ENCODE measurements at places on chromosomes 1 and 21.

DNA sequence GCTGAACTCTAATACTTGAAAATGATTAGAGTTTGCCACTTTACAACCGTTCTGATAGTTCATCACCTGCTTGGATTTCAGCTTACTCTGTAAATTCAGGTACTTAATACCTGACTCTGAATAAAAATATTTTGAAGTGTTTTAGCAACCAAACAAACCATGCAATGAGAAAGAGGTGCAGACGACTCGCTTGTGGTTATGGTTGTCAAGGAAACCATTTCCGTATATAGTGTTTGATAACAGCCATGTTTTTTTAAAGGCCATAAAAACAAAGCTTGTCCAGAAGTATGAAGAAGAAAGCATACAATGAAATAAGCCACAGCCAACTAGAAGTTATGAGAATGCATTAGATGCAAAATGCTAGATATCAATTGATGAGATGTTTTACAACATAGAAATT is 167.2 kb upstream of the HMCN1 start:
- DNase-seq = peak; percentile 66

- no peak for DNase-seq
These were observed 8.7 kb downstream of the KPNA6 start for GRCh38 chr1:32116531-32116930.

DNA sequence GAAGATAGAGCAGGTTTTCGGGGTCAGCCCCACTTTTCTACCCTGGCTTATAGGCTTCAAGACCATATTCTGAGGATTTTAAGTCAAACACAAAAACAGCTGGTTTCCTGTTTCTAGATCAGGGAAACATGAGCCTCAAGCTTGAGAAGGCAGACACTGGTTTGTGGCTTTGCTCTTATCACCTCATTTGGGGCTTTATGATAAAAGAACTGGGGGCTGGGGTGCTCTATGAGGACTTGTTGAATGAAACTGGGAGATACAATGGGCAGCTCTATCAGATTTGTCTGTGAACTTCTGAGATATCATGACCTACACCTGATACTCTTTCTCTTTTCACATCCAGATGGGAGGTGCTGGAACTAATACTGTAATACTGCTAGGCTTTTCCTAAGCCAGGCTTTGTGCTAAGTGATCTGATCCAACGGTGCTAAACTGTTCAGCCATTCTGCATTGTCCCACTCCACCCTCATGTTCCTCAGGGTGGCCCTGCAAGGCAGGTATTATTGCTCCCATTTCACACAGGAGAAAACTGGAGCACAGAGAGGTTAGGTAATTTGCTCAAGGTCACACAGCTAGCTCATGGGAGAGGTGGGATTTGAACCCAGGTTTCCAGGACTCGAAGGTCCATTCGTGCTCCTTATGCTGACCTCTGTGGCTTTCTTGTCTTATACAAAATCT is 6.6 kb downstream of the AJAP1 start:
- DNase-seq = no peak

- no peak for DNase-seq
These were observed 73.8 kb upstream of the MORC3 start for GRCh38 chr21:36246080-36246631.

GRCh38 chr1:162353078-162353477 is 23.6 kb downstream of the SPATA46 start:
- no peak for DNase-seq

GRCh38 chr1:248622570-248623001 is 12.3 kb downstream of the OR2T11 start:
- peak; percentile 35 for DNase-seq

- DNase-seq = no peak
These were observed 1.2 kb downstream of the ADAM30 start for GRCh38 chr1:119895102-119895501.

DNA sequence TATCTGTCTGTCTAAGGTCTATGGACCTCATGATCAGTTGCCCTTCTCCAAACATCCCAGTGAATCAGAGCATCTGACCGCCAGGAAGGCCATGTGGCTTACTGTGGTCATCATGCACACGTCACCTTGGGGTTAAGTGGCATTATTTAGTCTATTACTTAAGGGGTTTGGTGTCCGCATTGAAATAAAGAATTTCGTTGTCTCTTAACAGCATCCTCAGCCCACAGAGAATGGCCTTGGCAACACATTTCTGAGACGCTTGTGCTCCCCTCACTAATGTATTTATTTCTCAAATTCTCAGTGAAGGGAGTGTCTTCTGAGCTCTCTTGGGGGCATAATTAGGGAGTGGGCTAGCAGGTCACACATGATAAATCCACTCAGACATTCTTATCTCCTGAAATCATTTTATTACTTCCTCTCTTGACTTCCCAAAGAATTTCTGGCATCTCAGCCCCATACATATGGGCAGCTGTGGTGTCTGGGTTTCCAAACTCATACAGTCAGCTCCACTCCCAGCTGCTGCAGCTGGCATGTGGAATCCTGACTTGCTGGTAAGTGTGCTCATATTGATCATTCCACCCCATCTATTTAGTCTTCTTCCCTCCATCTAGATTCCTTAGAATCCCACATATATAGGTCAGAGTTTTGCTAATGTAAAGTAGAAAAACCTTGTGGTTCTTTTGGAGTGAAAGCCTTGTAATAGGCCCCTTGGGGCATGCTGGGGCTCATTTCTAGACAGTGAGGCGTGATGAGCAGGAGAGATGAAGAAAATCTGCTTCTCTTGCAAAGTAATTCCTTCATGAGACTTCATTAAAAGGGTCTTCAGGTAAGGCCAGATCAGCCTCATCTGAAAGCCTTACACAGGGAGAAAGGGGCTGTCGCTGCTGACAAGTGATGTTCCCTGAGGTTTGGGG is 110.5 kb downstream of the HHAT start:
- DNase-seq = no peak

GRCh38 chr1:27342778-27343638 is 1.2 kb downstream of the SYTL1 start:
- no peak for DNase-seq

- DNase-seq = no peak
These were observed 76.4 kb downstream of the HIVEP3 start for GRCh38 chr1:41842326-41842725.

DNA sequence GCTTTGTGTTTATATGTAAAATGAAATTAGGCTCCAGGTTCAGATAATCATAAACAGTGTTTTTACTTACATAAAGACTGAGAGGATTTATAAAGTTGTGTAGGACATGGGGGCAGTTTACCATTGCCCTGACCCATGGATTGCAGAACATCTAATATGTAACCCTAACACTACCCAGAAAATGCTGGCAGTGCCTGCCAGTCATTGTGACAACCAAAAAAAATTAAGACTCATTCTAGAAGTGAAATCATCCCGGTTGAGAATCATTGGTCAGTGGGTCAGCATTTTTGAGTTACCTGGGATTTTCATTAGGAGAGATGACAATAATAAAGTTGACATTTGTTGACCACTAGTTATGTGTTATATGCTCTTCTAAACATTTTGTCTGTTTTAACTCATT is 31.2 kb upstream of the THEM4 start:
- DNase-seq = no peak

GRCh38 chr1:205191622-205192021 is 19.9 kb downstream of the DSTYK start:
- no peak for DNase-seq

- no peak for DNase-seq
These were observed 2.7 kb downstream of the ERRFI1 start for GRCh38 chr1:8023287-8023994.

GRCh38 chr1:63277195-63278192 is 44.9 kb upstream of the FOXD3 start:
- no peak for DNase-seq

DNA sequence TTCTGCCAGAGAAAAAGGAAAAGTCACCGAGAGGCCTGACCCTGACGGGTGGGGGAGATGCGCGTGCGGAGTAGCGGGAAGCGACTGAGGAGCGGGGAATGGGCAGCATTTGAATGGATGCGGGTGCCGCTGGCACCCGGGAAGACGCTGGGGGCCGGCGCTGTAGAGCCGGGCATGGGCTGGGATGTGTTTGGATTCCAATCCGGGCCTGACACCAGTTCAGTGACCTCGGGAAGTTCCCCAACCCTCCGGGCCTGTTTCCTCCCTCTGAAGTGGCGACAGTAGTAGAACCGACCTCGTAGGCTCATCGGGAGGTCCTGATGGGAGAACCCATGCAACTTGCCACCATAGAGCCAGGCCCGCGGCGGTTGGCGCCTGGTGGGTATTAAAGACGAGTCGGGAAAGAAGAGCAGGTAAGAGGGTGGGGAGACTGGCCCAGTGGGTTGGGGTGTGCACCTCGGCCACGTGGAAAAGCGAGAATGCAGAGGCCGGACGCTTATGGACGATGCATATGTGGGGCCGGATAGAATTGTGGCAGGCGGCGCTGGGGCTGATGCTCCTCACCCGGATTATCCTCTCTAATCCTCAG is 642 bp upstream of the SLC16A1 start:
- DNase-seq = no peak

GRCh38 chr1:147664206-147664605 is 6.1 kb downstream of the ACP6 start:
- no peak for DNase-seq

GRCh38 chr1:180632326-180633056 is 669 bp downstream of the XPR1 start:
- peak; percentile 41 for DNase-seq

DNA sequence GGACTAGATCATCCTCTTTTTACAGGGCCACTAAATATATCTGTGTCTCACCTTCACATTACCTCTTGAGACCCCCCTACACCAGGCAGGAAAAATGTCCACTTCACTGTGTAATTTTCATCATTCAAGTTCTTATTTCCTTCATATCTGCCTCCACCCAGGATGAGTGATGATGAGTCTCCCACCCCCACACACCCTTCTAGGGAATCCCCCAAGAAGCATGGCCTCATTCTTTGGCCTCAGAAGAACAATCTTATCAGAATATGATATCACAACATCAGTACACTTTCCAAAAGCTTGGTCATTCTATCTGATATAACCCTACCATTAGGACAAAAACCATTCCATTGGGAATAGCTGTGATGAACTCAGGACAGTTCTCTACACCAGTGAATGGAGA is 170.3 kb upstream of the DUSP10 start:
- no peak for DNase-seq

All from NCI-H1436 (cell line).